ENCODE measurements at places on chromosomes 6 and 20.

DNA sequence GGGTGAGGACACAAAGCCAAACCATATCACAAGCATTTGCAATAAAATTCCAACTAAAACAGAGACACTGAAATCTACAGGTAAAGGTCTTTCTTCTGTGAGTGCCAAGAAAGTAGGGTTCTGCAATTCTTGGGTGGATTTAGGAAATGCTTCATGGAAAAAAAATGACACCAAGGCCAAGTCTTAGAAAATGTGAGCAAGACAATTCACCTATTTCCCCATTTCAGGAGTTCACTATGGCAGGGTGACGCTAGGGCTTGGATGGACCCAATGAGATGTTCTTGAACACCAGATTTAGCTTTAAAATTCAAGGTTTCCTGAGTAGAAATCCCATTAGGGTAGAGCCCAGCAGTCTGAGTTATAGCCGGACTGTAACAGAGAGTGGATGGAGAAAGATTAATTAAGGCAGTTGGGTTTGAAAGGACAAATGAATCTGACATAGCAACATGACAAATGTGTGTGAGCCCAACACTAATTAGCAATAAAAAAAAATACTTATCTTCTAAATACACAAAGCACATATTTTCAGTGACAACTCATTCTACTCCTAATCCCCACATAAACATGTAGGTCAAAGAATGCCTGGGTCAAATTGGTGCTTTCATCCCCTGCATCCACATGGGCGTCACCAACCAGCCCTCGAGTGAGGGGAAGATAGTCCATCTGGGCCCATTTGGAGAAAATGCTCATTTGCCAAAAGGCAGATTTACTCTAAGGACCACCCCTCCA, 180.4 kb upstream of the JARID2 start:
- DNase-seq: no peak

- no peak for DNase-seq
Measured at GRCh38 chr20:6767126-6767535, 355 bp upstream of the BMP2 start.

GRCh38 chr20:54140067-54140466, 33.7 kb downstream of the CYP24A1 start:
- no peak for DNase-seq

GRCh38 chr6:4561773-4562400, 214.3 kb upstream of the CDYL start:
- no peak for DNase-seq

- no peak for DNase-seq
Measured at GRCh38 chr6:3290931-3291211, 32.1 kb downstream of the PSMG4 start.

- peak; percentile 48 for DNase-seq
Measured at GRCh38 chr6:137341681-137342195, 122.6 kb upstream of the IFNGR1 start.

GRCh38 chr20:39394461-39394860, 432.3 kb downstream of the DHX35 start:
- no peak for DNase-seq

DNA sequence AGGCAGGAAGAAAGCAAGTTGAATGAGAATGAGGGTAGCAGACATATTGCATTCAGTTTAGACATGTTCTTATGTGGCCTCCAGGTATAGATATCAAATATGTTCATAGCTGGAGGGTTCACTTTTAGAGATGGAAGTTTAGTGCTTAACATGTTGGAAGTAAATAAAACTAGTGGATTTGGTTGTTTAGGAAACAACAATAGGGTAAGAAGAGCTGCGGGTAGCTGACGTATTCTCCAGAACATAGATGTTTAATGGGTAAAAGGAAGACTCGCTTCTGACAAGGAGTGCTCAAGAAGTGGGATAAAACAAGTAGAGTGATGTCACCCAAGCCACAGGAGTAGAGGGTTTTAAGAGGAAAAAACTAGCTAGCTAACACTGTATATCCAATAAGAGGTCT, 128.4 kb upstream of the COL21A1 start:
- no peak for DNase-seq

DNA sequence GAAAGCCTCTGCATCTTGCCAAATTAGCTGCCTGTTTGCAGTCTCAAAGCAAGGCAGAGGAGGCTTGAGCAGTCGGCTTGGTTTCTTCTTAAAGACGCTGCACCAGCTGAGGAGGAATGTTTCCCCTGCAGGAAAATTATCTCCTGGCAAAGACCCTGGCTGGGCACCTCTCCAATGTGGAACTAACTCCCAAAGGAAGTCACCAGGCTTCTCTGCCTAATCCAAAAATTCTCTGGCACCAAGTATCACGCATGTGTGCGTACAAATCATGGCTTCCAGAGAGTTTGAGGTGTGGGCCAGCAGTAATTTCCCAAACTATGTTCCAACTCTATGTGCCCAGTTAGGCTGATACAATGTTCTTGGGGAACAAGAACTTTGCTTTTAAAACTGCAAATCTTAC, 176.2 kb downstream of the KIF16B start:
- no peak for DNase-seq

DNA sequence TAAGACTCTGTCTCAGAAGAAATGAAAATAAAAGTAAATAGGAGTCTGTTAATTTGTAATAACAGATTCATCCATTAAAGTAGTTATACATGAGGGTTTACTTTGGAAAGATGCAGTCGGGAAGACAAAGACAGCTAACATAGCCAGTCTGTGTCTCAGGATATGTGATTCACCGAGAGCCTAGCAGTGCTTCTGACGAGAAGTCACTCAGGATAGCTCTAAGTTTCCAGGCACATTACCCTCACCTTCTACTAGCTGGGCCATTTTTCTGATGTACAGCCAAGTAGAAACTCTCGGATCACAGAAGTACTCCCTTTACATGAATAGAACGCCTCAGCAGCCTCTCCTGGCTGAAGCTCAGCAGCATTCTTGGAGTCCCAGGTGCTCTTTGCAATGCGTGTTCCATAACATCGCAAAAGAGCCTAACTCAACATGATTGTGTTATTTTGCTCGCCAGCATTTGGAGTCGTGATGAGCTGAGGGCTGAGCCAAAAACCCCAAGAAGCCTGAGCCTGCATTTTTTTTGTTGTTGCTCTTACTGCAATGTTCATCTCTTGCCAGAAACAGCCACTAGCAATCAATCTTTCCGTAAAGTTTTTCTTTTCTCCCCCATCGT, 22.4 kb upstream of the TASP1 start:
- DNase-seq: no peak

DNA sequence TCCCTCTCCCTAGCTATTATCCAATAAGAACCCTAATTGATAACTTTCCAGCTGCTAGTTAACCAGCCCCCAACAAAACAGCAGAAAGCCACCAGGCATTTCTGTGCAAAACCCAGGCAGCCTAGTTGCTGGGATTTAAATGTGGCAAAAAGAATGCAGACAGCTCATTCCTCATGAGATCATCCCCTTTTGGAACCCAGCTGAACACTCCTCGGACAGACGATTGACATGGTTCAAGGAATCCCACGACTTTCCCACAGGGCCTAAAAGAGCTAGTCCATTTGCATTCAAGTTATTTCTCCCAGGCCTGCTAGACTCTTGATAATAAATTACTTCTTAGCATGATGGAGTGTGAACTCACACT, 24.0 kb downstream of the JAG1 start:
- DNase-seq: no peak

GRCh38 chr6:100925749-100926148, 44.6 kb upstream of the ASCC3 start:
- DNase-seq: no peak

DNA sequence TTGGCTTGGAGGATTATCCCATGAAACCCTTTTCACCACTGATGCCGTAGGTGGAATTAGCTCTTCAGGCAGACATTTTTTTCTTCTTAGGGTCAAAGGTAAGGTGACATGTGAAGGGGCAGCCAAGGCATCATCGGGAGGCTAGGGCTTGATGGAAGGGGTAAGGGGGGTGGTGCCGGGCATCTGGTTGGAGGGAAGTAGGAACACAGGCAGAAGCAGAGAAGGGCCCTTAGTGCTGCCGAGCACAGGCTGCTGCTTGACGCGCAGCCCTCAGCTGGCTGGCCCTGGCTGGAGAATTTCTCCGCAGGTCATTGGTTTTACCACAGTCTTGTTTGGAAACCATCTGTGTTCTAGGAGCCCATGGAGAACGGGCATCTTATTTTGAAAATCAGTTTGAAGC, 54.7 kb downstream of the TRAF3IP2 start:
- DNase-seq: no peak

DNA sequence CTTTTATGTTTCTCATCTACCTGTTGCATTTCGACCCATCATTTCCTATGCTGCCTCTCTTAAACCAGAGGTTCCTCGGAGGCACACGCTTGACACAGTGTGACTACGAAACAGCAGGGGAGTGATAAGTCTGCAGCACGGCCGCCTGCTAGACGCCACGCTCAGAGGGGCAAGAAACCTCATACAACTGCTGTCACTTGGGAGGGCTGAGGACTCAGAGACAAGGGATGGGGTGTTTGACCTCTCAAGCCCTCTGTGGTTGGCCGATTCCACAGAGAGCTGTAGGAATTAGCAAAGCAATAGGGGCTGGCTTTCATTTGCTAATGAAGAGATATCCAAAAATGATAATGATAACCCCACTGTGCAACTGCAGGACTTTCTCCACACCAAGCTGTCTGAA, 372.5 kb downstream of the ZFAND3 start:
- DNase-seq: no peak

GRCh38 chr6:143505537-143505936, 6.0 kb downstream of the FUCA2 start:
- DNase-seq: no peak

DNA sequence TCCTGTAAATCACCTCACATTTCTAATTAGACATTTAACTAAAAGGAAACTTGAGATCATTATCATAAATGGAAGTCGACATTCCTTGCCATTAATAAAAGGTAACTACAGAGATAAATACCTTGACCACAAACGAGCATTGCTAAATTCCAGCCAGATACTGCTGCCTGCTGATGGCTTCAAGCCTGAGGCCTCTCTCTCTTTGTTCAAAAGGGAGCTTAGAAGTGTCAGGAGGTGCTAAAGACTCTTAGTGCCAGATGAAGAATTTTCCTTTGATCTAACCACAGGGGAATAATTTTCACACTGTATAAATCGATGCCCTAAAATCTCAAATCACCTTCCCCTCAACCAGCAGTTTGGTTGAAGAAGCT, 248.2 kb upstream of the PMEPA1 start:
- no peak for DNase-seq

DNA sequence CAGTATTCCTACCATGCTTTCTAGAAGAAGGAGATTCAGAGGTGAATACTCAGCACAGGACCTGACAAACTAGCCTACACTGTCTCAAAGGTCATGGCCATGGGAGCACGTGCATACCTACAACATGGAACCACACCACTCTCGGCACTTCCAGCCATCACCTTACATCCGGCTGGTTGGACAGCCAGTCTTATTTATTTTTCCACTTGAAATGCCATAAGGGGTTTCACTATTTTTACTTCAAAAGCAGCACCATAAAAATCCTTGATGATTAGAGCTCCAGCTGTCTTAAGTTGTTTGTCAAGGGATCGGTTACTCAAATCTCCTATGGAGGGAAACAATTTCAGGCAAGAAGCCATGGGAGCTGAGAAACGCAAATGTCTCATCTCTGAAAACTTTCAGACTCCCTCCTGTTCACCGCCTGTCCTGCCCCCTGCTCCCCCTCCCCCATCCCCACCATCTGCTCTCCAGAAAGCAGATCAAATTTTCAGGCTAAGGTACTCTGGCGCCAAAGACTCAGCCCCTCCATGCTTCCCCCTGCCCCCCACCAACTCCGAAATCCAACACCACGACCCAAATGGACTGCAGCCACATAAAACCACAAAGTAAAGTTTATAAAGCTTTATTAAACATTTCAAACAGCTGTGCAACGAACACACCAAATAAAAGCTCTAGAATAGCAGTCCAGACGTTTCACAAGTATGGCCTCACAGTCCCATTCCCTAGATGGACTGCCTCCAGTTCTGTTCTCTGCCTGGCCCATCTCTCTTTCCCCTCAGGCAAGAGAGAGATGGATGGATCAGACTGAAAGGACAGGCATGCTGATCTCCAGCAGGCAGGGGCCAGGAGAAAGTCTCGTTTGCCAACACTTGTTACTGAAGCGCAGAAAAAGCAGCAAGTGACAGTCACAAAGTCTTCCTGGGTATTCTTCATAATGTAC, 4.0 kb upstream of the NNAT start:
- DNase-seq: no peak

GRCh38 chr6:137973201-137973600, 106.1 kb downstream of the TNFAIP3 start:
- no peak for DNase-seq

- no peak for DNase-seq
Measured at GRCh38 chr6:119384444-119384843, 34.9 kb upstream of the MAN1A1 start.

DNA sequence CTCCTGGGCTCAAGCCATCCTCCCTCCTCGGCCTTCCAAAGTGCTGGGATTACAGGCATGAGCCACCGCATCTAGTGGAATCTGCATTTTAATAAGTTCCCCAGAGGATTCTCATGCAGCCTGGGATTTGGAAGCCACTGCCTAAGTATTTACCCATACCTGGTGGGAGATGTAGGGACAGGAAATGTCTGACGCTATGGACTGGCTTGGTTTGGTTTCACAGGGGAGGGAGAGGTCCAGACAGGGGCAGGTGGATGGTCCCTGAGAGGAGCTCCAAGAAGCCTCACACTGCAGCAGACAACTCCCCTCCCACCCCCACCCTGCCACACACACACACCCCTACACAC, 4.4 kb downstream of the VSTM2L start:
- DNase-seq: no peak

DNA sequence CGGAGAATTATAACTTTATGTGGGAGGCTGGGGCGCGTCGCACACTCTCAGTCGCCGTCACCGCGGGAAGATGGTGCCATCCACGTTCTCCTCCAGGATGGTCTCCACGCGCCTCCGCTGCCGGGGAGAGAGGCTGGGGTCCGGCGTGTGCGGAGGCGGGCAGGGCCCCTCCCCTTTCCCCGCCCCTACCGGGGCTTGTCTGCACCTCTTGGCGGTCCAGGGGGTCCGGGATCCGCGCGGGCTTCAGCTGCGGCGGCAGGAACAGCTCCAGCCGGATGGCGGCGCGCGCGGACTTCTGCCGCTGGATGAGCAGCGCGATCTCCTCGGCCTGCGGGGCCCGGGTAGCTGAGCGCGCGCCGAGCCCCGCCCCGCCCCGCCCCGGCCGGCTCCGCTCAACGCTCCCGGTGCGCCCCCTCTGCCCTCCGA, 807 bp downstream of the LKAAEAR1 start:
- DNase-seq: peak; percentile 81

GRCh38 chr20:4017051-4017712, 1.8 kb upstream of the RNF24 start:
- no peak for DNase-seq

DNA sequence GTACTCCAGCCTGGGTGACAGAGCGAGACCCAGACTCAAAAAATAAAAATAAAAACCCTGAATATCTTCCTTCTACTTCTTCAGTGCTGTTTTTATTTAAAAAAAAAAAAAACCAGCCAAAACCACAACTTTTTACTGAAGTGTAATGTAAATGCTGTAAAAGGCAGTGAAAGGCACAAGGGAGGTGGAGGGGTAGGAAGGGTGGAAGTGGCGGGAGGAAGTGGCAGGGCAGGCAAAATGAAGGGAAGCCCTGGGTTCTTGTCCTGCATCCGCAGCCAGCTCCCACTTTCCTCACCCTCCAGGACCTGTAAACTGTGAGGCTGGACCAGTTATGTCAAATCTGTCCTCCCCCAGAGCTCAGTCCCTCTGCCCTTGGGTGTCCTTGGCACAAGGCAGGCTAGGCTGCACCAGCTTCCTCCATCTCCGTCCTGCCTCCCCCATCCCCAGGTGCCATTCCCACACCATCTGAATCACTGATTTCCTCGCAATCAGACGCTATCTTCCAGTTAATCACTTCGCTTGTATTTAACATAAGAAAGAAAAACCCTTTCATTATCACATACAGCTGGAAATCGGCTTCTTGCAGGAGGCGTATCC, 13.7 kb upstream of the PANK2 start:
- DNase-seq: no peak
